Dermis microvascular lymphatic vessel endothelial cell (primary cell): ENCODE measurements at places on chromosomes 6 and 20.
A peak's percentile ranks its signal among the peaks of the same experiment; 100 is the strongest.

- DNase-seq = no peak
These were observed 53.1 kb downstream of the MAP3K7 start for GRCh38 chr6:90533615-90534336.

DNA sequence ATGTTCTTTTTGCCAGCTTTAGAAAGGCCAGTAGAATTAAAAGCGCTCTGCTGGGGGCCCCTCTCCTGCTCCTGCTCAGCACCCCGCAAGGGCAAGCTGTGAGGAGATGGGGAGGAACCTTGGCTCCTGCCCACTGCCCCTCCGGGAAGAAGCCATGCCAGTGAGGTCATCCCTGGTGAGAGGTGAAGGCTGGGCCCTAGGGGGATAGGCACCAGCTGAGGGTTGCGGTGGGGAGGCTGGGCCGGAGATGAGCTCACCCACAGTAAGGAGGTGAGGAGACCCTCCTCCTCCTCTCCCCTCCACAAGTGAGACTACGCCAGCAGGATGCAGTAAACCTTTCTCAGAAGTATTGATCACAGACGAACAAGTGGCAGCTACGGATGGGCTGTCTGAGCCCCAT, 32.1 kb downstream of the LRFN2 start:
- no peak for DNase-seq

DNA sequence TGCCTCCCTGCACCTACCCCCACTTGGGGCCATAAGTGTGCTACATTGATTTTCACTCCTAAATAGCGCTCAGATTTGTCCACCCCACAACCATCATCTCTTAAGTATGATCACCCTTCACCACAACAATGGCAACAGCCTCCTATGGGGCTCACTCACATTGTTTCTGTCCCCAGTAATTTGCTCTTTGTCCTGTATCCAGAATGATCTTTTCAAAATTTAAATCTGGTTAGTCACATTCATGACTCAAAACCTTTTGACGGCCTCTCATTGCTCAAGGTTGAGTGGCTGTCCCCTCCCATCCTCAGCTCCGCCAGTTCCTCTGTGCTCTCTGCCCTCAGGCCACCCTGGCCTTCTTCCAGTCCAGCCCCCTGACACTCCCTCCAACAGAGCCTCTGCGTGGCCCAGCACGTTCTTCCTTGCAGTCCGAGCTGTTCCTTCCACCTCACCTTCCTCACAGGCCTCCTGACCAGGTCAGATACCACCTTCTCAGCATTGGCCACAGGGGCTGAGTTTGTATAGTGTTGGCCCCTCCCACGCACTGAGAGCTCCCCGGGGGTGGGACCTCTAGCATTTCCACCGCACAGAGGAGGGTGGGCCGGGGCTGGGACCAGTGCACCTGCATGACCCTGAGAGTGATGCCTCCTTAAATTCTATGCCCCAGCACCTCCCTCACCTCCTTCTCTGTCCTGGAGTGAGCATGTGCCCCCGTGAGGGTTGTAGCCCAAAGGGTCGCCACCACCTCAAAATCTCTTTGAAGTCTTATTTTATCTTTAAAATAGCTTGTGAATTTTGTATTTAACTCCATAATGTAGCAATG, 2.4 kb upstream of the PPP1R3G start:
- DNase-seq = no peak

GRCh38 chr6:149060985-149061760, 256.3 kb upstream of the TAB2 start:
- peak; percentile 79 for DNase-seq

DNA sequence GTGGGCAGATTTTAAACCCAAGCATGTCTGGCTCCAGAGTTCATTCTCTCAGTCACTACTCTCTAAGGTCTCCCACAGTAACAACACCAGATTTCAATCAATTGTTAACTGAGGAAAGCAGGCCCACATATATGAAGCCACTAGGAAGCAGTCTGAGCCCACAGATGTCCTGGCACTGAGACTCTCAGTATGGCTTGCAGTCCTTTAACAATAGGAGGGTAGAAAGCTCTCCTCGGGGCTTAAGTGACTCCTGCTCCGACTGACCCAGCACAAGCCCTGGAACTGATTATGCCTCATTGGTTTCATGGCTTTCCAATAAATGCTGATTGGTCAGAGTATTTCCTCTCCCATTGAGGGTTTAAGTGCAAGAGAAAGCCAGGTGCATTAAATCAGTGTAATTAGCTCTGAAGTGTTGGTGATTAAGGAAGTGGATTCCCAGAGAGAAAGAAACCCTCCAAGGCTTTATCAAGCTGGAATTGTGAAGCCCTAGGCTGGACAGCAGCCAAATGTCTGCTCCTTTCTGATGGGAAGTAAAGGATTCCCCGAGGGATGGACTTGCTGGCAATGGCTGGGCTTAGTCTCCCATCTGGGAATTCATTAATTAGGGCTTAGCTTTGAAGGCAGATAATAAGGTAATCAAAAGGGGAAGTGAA, 76.6 kb upstream of the PROKR2 start:
- DNase-seq = no peak

- DNase-seq = no peak
These were observed 43.8 kb upstream of the DYNLRB1 start for GRCh38 chr20:34472246-34472925.
